ENCODE measurements at places on chromosomes 4 and X. TPM values are rescaled to one million over a fixed set of nuclear protein-coding genes. Genes with fewer than 3 reads are reported as not detected.
A peak's percentile ranks its signal among the peaks of the same experiment; 100 is the strongest.

CPEB2 gene
- polyA plus RNA-seq: 18.1 TPM

PDHA1 gene
- polyA plus RNA-seq: 225 TPM

TMSB15B gene
- polyA plus RNA-seq: 18.9 TPM

IQSEC2 gene
- polyA plus RNA-seq: 21.1 TPM

BST1 gene
- 15.2 TPM for polyA plus RNA-seq

MND1 gene
- polyA plus RNA-seq: 23.2 TPM

C4orf46 gene
- polyA plus RNA-seq: 23.8 TPM

ALPK1 gene
- 18.5 TPM for polyA plus RNA-seq

POU3F4 gene
- 8.1 TPM for polyA plus RNA-seq

GABRG1 gene
- polyA plus RNA-seq: 0.23 TPM

PLP1 gene
- polyA plus RNA-seq: 5.0 TPM

SH3D19 gene
- polyA plus RNA-seq: 30.7 TPM

- no peak for DNase-seq
These were observed 14.2 kb upstream of the OSTC start for GRCh38 chr4:108636246-108636645.

- DNase-seq: no peak
These were observed 367.9 kb upstream of the FAM47C start for GRCh38 chrX:36640232-36640631.

GRCh38 chr4:19158107-19158809, 1093.4 kb upstream of the SLIT2 start:
- DNase-seq: no peak

GRCh38 chr4:2871466-2871865, 27.8 kb downstream of the ADD1 start:
- no peak for DNase-seq

DNA sequence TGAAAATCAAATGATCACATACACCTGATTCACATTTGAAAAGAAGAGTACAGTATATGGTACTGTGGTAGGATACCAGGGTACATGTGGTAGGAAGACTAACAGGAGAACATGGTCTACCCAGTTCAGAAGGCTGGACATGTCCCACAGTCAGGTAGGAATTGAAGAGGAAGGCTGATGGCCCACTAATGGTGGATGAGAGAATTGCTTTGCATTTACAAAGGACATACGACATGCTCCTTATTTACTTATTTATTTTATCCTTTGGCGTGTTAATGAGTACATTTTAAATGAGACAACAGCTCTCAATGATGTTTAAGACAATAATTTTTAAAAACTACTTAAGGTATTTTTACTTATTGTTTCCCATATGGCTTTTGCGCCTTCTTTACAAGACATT, 106.7 kb upstream of the BMP2K start:
- DNase-seq: no peak

- DNase-seq: no peak
These were observed 18.9 kb upstream of the USP9X start for GRCh38 chrX:41066391-41066790.

DNA sequence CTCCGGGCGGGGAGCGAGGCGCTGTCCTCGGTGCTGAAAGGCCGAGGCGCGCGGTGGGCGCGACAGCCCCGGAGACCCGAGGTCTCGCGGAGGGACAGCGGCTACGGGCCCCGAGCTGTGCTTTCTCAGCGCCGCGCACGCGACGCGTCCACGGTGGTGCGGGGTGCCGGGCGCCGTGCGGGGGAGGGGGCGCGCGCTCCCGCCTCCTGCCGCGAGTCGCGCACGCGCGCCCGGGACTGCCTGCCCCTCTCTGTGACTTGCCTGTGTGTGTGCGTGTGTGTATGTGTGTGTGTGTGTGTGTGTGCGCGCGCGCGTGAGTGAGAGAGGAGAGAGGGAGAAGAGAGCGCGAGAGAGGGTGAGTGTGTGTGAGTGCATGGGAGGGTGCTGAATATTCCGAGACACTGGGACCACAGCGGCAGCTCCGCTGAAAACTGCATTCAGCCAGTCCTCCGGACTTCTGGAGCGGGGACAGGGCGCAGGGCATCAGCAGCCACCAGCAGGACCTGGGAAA, at the start of gene GRIA2:
Gene GRIA2, plus strand, starts transcription at position 358 of the 511 bp plus-strand sequence. CDS start 315 bp downstream, outside the sequence.
- peak; percentile 80 for DNase-seq

DNA sequence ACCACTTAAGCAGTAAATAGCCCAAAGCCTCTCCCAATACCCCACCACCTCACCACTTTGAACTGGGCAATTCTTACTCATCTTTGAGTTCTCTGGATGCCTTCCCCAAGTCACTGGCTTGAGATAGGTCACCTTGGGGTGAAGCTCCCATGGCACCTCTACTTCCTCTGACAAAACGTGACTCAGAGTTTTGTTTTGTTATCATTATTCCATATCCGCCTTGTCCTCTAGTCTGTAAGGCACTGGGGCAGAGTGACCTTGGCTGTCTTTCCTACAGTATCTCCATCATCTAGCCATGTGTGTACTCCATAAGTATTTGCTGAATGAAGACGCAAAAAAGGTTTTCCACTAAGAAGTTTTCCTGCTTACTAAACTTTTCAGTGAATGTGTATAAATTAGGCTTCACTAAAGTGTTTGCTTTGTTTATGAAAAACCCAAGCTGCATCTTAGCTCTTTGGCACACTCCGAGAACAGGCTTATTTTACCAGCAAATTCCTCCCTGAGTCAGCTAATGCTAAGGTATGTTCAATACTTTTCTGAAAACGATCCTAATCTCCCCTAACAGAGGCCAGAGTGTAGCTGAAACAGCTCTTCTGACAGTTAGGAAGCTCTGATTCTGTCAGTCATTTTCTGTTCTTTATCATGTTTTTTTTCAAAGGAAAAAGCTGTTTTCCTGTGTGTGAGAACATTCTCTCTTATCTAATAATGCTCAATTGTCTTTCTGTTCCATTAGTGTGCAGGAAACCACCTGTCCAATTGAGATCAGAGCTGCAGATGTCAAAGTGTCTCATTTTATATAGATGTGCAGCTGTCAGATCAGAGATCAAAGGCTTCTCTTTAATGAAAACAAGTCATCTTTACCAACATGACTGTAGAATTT, 30.2 kb upstream of the TSPAN5 start:
- DNase-seq: no peak

GRCh38 chr4:99361268-99361898, 8.8 kb upstream of the ADH1C start:
- DNase-seq: no peak

DNA sequence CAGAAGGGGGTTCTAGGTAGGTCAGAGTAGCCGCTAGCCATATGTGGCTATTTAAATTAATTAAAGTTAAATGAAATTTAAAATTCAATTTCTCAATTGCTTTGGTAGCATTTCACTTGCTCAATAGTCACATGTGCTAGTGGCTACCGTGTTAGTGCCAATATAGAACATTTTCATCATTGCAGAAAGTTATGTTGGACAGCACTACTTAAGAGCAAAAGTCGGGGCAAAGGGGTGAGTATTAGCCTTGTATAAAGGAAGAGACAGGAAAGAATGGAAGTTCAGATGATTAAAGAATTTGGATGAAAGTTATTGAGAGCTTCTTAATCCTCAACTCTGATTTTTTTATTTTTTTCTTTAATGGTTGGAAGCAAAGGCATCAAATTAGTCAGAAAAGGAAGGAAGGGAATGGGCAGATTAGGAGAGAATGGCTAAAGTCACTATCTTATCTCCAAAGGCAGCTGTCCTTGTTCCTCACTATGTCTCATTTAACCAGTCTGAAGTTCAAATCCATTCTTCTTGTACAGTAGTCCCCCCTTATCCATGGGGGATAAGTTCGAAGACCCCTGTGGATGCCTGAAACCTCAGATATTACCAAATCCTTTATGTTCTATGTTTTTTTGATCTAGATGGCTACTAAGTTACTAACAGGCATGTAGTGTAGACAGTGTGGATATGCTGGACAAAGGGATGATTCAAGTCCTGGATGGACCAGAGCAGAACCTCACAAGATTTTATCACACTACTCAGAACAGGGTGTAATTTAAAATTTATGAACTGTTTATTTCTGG, 22.9 kb downstream of the OCIAD1 start:
- DNase-seq: no peak

- DNase-seq: no peak
These were observed 33.0 kb upstream of the RAPGEF2 start for GRCh38 chr4:159069922-159070321.

DNA sequence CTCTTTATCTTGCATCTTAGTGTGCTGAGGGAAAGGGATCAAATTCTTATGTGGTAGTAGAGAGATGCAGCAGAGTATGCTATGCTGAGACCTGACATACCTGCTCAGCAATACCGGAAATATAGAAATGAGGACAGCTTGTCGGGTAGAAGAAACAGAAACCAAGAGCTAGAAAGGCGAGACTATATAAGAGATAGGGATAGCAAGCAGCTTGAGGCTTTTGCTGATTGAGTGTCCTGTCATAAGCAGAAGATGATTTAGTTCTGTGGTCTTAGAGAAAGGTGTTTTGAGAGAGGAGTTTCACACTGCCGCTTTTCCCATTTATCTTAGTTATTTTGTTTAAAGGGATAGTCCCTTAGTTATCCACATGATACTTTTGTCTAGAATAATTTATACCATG, 31.7 kb downstream of the USP9X start:
- DNase-seq: no peak

DNA sequence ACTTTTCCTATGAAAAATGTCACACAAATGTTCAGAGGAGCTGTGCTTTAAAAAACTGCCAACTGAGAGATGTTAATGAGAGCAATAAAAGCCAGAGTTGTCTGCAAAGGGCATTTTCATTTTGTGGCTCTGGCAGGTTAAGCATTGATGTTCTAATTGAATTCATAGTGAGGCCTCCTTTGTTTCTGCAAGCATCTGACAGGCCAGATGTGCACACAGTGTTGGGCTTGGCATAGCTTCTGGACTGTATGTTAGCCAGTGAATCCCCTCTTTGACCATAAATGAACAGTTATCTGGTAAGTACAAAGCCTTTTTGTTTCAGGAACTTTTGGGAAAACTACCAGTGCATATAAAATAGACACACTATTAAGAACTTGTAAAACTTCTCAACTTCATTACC, 81.9 kb downstream of the JADE3 start:
- no peak for DNase-seq

DNA sequence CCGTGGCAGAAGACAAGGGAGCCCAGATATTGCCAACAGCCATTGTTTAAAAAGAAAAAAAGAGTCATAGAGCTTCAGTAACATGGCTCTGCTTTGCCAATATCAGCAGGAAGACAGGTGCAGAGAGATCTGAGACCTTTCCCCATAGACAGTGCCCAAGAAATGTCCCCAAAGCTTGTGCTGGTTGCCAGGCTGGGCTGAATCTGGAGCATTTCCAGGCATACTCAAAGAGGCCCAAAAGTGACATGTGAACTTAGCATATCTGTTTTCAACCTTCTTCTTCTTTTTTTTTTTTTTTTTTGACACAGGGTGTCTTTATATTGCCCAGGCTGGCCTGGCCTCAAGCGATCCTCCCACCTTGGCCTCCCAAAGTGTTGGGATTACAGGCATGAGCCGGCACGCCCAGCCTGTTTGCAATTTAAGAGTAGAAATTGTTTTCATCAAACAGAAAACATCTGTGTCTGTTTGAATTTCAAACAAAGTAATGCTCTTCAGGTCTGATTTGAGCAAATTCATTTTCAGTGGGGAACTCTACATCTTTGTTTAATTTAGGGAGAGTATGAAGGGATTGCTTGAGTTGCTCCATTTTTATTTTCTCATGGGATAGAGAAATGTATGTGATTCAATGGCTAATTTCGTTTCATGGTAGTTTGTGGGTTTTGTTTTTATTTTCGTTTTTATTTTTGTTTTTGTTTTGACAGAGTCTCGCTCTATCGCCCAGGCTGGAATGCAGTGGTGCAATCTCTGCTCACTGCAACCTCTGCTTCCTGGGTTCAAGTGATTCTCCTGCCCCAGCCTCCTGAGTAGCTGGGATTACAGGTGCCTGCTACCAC, 56.6 kb upstream of the RBM47 start:
- no peak for DNase-seq

DNA sequence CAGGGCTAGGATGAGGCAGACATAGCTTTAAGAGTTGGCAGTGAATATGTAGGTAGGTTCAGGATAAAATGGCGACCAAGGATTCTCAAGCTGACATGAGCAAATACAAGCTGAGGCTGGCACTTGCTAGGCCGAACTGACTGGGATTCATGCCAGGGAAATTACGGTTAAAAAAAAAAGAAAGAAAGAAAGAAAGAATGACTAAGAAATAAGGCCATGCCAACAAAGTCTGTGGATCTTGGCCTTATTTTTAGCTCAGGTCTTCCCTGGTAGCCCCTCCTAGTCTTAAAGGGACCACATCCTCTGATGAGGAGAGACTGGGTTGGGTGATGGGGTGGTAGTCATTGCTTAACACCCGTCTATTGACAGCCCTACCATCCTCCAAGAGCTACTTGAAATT, 64.4 kb upstream of the KLHL13 start:
- DNase-seq: no peak

GRCh38 chrX:122135070-122135469, 1049.0 kb upstream of the GRIA3 start:
- no peak for DNase-seq

- no peak for DNase-seq
These were observed 157.7 kb upstream of the STS start for GRCh38 chrX:6989858-6990257.

- no peak for DNase-seq
These were observed 100.1 kb downstream of the CXXC4 start for GRCh38 chr4:104394406-104395167.

DNA sequence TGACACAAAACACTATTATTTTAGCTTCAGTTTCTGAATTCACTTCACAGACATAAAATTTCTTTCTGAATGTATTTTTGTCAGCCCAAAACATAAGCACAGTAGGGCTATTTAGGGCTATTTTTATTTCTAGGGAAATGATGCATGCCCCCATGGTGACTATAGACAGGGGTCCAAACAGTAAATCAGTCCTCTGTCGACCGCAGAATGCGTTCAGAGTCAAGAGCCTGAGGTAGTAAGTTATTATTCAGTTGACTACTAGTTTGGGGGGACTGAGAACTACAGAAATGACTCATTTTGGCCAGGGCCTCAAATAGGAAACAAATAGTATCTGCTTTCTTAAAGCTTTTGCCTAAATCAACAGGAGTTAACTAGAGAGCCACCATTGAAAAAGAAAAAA, 414.4 kb downstream of the AFF2 start:
- no peak for DNase-seq

- DNase-seq: no peak
These were observed 6.0 kb downstream of the SLC2A9 start for GRCh38 chr4:10015140-10015753.

DNA sequence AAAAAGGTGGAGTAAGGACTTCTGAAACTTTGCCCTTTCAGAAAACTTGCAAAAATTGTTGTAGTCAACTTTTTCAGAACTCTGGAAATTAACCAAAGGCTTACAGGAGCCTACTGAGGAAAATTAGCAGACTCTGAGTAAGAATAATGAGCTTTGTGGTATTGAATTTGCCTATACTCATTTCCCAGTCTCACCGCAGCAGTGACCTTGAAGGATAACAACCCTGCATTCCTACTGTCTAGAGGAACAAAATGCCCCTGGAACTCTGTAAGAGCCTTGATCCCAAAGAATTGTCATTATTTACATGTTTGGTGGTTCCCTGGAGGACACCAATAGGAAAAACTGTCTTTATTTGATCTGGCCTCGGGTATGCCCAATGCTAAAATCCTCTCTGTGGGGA, 57.9 kb downstream of the MND1 start:
- no peak for DNase-seq

DNA sequence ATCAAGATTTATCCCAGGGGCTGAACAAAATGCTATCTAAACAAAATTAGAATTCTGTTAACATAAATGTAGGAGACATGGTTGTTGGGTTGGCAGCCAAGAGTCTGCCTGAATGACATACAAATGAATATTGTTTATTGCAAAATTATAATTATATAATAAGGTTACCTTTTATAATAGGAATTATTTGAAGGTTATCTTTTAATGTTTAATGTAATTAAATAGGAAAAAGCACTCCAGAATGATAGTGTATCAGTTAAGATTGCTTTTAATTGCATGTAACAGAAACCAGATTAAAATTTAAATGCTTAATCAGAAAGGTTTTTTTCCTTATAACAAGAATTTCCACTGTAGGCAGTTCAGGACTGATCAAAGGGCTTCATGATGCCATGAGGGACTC, 42.0 kb upstream of the STPG2 start:
- DNase-seq: no peak
